ENCODE measurements at places on chromosomes 4 and X.

DNA sequence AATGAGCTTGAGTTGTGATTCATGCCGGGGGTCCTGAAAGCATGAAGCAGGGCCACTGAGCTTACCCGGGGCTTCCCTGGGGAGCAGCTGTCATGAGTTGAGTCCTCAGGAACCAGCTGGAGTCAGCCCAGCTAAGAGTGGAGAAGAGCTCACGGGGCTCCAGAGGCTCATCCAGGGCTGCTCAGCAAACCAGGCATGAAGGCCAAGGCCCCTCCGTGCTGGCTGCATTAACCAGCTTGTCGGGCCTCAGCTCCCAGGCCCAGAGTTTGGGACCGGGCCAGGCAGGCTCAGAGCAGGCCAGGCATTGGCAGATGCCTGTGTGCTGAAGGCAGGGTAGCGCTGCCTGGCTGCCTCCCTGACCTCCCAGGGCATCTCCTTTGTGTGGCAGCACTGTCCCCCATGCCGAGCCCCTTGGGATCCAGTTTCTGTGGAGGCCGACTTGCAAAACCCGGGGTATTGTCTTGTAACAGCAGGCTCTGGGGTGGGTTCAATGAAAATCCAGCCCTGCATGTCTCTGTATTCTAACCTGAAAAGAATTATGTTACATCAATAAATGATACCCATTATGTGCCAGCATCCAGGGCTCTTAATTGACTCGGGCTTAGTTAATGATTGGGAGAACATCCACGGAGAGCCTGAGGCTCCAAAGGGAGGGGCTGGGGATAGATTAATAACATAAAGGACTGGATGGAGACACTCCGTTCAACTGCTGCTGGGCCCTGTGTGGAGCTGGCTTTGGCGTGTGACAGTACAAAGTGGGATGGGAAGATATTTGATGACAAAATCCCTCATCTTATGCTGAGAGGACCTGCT, 68.0 kb upstream of the MSX1 start:
- no peak for DNase-seq

GRCh38 chr4:143728166-143728565, 27.7 kb upstream of the FREM3 start:
- DNase-seq, result no peak

- no peak for DNase-seq
Observed at GRCh38 chr4:158020734-158021346, 152.0 kb downstream of the GASK1B start.

DNA sequence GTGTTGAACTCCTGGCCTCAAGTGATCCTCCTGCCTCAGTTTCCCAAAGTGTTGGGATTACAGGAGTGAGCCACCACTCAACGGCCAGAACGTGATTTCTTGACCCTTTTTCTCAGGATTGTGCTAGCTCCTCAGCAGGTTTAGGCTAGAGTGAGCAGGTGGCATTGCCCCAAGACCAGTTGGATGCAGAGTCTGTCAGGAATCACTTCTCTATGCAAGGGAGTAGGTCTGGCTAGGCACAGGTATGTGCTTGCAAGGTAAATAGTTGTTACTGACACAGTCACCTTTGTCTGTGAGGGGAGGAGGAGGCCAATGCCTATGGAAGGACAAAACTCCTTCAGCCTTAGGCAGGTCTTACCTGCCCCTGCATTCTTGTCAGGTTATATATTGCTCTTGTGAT, 24.2 kb downstream of the SLC25A5 start:
- no peak for DNase-seq

DNA sequence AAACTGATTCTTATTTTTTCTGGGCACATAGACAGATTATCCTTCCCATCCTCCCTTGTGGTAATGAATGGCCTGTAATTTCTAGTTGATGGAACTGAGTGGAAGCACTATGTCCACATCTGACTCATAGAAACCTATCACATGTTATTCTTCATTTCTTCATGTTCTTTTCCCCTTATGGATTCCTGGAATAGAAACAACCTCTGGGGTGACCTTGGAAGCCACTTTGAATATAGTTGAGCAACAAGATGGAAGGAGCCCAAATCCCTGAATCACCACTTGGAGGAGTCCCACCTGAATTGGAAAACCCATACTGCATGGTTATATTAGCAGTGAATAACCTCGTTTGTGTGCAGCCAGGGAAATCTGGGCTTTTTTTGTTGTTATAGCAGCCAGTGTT, 137.8 kb downstream of the MID1IP1 start:
- no peak for DNase-seq

DNA sequence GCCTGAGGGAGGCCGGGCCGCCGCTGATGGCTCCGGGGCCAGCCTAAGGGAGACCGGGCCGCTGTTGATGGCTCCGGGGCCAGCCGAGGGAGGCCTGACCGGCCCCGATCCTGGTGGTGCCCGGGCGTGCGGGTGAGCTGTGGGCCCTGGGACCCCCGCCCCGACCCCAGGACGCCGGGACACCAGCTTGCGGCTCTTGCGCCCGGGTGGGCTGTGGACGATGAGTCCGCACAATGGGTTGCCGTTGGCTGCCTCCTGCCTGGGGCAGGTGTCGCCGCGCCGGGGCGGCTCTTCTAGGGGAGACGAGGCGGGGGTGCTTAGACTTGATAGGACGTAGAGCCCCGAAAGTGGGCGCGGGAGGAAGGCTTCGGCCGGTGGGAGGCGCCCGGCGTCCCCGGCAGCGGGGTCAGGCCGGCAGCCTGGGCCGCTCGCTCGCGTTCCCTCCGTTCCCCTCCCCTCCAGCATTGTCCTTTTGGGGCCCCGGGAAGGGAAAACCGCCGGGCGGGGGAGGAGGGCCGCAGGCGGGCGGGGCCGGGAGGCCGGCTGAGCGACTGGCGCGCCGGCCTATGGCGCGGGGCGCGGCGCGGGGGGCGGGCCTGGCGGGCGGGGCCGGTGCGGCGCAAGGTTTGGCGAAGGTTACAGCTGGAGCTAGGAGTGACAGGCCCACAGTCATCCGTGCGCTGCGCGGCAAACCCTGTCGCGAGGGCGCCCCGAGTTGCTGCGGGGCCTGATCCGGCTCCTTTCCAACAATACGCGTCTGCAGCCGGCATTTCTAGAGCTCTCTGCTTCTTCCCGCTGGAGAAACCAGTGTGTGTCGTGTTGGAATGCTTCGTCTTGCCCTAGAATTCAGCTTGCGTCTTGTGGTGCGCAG, 819 bp downstream of the KIAA0232 start:
- peak; percentile 84 for DNase-seq

DNA sequence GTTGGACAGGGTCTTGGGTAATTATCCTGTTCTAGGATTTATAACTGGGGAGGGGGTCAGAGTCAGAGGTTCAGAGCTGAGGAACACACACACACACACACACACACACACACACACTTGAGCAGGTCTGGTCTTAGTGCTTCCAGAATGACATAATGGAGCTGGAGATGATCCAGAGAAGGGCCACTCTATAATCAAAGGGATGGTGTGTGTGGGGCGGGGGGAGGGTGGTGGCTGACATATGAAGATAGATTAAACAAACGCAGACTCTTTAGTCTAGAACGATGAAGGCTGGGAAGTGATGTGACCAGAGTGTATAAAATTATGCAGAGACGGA, 434 bp upstream of the TMEM255A start:
- no peak for DNase-seq

DNA sequence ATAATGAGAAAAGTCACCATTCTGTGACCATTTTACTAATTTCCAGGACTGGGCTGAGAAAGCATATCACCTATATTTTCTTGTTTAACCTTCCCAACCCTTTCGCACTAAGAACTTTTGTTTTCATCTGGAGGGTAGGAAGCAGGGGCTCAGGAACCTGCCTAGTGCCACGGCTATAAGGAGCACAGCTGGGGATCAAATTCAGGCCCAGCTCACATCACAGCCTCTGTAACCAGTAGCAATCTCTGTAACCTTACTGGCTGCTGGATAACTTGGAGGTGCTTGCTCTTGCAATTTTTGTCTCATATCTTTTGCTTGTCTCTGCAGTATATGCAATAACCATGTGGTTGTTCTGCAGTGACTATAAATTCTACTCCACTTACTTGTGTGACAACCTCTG, 76.7 kb upstream of the PLAC1 start:
- no peak for DNase-seq

- DNase-seq, result no peak
Observed at GRCh38 chr4:1519787-1520661, 113.8 kb upstream of the NKX1-1 start.

GRCh38 chr4:55321707-55322264, 24.3 kb upstream of the SRD5A3 start:
- no peak for DNase-seq

GRCh38 chr4:150694438-150694837, 112.5 kb downstream of the MAB21L2 start:
- no peak for DNase-seq

DNA sequence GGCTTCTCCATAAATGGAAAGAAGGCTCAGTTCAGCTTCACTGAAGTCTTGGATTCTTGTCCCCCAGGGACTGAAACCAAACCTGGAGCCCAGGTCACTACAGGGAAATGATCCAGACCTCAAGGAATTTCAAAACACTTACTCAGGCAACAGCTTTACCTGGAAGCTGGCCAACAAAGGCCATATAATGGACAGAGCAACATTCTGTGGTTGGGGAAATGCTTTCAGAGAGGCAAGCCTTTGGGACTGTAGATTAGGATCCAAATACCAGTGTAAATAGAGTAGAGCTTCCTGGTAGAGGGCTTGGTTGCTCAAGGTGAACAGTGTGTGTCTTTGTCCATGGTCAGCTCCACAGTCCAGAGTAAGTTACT, 57.0 kb upstream of the PROM1 start:
- no peak for DNase-seq

DNA sequence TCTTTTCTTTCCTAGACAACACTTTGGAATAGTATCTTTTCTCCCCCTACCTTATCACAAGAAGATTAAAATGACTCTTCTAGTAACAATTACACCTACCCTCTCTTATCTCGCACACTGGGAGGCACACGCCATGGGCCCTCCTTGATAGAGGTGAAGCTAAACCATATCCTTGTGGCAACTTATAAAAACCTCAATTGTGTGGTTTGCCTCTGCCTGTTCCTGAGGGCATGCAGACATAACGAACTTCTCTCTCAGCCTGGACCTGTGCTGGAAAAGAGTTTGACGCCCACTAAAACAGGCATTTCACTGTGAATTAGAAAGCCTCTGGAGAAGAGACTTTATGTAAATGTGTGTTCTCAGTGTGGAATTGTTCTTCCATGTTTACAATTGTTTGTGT, 141.2 kb downstream of the NDST3 start:
- no peak for DNase-seq

- DNase-seq, result no peak
Observed at GRCh38 chrX:24550166-24550565, 85.1 kb downstream of the PDK3 start.

- no peak for DNase-seq
Observed at GRCh38 chrX:45824471-45824870, 623.8 kb upstream of the DIPK2B start.

GRCh38 chrX:40285876-40286275, 188.1 kb upstream of the BCOR start:
- no peak for DNase-seq

GRCh38 chr4:5066101-5066500, 14.8 kb downstream of the STK32B start:
- no peak for DNase-seq

Measured in stimulated activated CD4-positive, alpha-beta T cell treated with anti-CD3 and anti-CD28 coated beads, TNF-alpha, amount 100 ng/mL, for 1 hour (primary cell).